ENCODE measurements at places on chromosomes 6 and 20. TPM values are rescaled to one million over a fixed set of nuclear protein-coding genes. Genes with fewer than 3 reads are reported as not detected.

Gene C6orf132
- 0.23 TPM for total RNA-seq

Gene UBE2C
- total RNA-seq, result 142 TPM

Gene C6orf118
- not detected for total RNA-seq

Gene SOX18
- 1.1 TPM for total RNA-seq

Gene SOBP
- 0.02 TPM for total RNA-seq

Gene SAPCD1
- 16.4 TPM for total RNA-seq

Gene MAS1
- total RNA-seq, result not detected

Gene CALHM6
- total RNA-seq, result 9.7 TPM

Gene MAP7
- 0.94 TPM for total RNA-seq

Gene TLDC2
- not detected for total RNA-seq

Gene B3GAT2
- not detected for total RNA-seq

Gene LY86
- total RNA-seq, result 0.57 TPM

Gene GPX5
- not detected for total RNA-seq

Gene AVP
- not detected for total RNA-seq

Gene GOPC
- total RNA-seq, result 22.9 TPM

Gene PLA2G7
- not detected for total RNA-seq

Gene FAM217A
- not detected for total RNA-seq

Gene RARS2
- total RNA-seq, result 23.5 TPM

Gene SAMD5
- total RNA-seq, result 0.48 TPM

Gene BPI
- total RNA-seq, result not detected

Gene TFAP2C
- not detected for total RNA-seq

Gene POPDC3
- total RNA-seq, result not detected

Gene PROKR2
- total RNA-seq, result not detected
